ENCODE measurements at places on chromosomes 11 and 22.

DNA sequence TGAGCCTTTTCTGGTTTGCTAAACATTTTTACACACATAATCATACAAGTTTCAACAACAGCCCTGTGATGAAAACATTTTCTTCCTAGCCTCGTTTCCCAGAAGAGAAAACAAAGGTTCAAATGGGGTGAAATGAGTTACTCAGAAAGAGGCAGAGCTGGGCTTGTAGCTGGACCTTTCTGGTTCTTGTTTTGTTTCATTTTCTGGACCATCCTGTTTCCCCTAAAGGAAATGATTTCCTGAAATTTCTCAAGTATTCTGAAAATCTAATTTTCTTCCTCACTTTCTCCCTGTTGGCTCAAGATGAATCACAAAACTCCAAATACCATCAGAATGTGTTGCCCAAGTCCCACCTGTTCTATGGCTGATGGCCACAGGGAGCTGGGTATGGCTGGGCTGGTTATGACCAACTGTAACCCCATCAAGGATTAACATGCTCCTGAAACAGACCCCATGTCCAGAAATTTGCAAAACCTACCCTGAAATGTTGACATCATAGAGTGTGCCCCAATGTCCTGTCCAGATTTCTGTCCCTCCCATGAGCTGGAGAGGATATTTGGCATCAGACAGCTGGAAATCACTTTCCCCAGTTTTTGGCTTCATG, 6.7 kb upstream of the APOL4 start:
- DNase-seq = no peak

- no peak for DNase-seq
Measured at GRCh38 chr11:119650251-119650650, 78.7 kb downstream of the NECTIN1 start.

- DNase-seq = no peak
Measured at GRCh38 chr11:131561501-131561900, 191.1 kb downstream of the NTM start.

GRCh38 chr11:30210357-30210756, 20.5 kb upstream of the FSHB start:
- DNase-seq = no peak

GRCh38 chr22:33261699-33262098, 203.5 kb upstream of the SYN3 start:
- DNase-seq = no peak

DNA sequence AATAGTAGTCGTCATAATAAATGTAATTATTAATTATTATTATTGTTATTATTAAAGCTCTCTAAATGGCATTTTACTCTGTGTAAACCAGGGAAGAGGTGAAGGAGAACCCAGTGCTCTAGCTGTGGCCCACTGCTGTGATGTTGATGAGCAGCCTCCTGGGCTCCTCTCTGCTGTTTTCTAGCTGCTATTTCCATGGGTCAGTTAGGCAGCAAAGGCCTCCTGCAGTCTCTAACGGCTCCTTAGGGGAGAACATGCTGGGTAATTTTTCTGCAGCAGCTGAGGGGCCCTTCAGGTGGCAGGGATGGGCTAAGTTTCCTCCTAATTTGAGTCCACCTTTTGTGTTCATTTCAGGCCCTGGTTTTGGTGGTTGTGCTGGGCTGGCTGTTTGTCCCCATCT, 24.6 kb downstream of the SLC5A1 start:
- no peak for DNase-seq

- DNase-seq = no peak
Measured at GRCh38 chr11:77047007-77047927, 13.1 kb downstream of the B3GNT6 start.

- DNase-seq = no peak
Measured at GRCh38 chr11:45165386-45165785, 18.9 kb downstream of the PRDM11 start.

DNA sequence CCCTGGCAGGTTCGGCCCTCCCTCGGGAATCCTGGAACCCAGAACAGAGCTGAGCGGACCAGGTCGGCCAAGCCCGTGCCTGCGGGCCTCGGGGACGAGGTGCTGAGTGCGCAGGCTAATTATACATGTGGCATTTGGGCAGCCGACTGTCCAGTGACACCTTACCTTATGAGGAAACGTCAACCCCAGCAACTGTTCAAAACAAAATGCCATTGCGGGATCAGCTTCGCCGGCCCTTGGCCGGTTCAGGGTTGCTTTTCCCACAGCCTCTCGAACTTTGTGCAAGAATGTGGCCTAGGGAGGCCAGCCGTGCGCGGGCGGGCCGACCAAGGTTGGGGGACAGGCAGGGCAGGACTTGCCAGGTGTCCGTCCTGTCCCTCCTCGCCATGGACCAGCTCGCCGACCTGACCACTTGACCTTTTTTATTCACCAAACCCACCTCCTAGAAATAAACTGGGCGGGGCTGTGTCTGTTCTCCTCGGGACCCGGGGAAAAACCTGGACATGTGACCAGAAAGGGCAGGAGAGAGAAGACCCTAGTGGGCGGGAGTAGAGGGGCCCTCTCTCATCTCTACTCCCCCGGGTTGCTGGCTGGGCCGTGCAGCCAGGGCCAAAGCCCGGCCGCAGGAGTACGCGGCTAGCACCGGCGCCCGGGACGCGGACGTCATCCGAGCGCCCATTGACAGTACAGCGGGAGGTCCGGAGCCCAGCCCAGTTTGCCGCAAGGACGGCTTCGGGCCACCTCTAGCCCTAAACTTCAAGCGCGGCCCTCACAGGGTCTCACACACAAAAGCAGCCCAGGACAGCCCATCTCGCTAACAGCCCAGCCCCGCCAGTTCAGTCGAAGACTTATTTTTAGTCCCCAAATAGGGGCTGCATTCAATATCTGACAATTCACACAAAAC, 134.3 kb upstream of the C11orf58 start:
- DNase-seq = no peak

DNA sequence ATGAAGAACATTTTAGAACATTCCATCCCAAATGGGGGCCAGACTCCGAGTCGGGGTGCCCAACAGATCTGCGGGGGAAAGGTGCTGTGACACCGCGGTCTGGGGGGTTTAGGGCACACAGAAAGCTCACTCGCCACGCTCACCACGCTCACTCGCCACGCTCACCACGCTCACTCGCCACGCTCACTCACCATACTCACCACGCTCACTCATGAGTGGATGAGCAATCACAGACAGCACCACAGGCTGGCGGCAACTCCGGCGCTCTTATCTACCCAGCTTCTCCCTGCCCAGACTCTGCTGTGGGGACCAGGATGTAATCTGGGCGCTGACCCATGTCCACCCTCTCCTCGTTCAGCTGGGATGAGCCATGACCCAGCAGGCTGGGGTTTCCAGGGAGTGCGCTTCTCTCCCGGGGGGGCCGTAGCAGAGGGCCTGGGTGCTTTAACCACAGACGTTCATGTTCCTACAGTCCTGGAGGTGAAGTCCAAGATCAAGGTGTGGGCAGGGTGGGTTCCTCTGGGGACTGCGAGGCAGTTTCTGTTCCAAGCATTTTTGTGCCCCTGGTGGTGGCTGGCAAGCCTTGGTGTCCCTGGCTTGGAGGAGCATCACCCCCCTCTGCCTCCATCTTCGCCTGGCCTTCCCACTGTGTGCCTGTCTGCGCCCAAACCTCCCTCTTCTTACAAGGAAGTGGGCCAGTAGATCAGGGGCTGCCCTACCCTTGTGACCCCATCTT, 141.2 kb downstream of the CTTN start:
- DNase-seq = no peak

- DNase-seq = no peak
Measured at GRCh38 chr11:19810852-19811251, 98.2 kb downstream of the NAV2 start.

DNA sequence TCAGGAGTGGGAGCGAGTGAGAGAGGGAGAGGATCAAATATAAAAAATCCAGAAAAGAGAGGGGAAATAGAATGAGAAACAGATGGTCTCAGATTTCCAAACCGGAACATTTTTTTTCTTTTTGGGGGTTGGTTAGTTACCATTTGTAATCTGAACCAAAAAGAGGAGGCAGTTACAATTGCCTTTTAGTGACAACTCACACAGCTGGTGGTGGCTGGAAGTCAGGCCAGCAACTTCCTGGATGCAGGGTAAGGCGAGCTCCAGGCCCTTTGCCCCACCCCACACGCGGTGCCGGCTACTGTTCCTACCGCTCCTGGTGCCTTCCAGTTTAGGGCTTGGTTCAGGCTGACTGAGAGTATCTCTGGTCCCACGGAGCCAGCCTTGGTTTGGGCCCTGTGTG, 21.0 kb upstream of the UBASH3B start:
- no peak for DNase-seq

- no peak for DNase-seq
Measured at GRCh38 chr22:17152971-17153370, 6.1 kb downstream of the HDHD5 start.

GRCh38 chr11:18490319-18490718, 34.7 kb downstream of the LDHAL6A start:
- DNase-seq = no peak

DNA sequence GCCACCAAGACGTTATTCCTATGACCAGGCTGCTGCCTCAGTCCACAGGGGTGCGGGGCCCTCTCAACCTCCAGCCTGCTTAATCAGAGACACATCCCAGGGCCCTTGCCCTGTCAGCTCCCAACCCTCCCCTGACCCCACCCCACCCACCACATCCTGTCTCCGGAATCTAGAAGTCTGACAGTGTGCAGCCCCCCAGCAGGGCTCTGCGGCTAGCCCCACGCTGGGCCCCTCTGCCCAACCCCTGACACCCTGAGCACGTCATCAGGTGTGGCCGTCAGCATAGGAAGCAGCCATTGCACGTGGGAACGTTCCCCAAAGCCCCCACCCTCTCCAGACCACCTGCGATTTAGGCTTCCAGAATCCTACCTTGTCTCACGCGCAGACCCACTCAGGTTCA, 34.3 kb upstream of the IGSF9B start:
- DNase-seq = no peak

DNA sequence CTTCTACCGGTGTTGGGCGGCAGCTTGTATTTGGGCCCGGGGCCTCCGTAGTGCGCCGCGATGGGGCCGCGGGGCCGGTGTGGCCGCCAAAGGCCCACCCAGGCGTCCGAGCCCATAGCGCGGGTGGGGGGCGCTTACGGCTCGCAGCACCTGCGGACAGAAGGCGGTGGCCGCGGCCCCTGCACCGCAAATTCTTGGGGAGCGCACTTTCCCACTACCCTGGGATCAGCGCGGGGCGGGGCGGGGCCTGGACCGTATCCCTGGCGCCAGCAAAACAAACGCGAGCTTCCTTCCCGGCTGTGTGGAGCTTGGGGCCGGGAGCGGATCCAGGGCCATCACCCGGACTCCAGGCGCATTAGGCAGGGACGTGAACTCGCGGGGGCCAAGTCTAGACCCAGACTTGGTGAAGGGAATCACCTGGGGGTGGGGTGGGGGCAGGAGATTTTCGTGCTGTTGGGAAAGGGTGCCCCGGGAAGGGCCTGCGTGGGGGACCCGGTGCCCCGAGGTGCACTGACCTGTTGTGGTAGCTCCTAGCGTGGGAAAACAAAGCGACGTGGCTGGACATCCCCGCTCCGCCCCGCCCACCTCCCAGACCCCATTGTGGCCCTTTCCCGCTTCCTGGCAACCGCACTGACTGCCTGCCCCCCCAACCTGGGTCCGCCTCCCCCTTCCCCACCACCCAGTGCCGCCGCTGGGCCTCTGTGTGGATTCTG, 2.3 kb upstream of the TYMP start:
- DNase-seq = no peak

- DNase-seq = no peak
Measured at GRCh38 chr11:119728211-119728626, 781 bp downstream of the NECTIN1 start.

DNA sequence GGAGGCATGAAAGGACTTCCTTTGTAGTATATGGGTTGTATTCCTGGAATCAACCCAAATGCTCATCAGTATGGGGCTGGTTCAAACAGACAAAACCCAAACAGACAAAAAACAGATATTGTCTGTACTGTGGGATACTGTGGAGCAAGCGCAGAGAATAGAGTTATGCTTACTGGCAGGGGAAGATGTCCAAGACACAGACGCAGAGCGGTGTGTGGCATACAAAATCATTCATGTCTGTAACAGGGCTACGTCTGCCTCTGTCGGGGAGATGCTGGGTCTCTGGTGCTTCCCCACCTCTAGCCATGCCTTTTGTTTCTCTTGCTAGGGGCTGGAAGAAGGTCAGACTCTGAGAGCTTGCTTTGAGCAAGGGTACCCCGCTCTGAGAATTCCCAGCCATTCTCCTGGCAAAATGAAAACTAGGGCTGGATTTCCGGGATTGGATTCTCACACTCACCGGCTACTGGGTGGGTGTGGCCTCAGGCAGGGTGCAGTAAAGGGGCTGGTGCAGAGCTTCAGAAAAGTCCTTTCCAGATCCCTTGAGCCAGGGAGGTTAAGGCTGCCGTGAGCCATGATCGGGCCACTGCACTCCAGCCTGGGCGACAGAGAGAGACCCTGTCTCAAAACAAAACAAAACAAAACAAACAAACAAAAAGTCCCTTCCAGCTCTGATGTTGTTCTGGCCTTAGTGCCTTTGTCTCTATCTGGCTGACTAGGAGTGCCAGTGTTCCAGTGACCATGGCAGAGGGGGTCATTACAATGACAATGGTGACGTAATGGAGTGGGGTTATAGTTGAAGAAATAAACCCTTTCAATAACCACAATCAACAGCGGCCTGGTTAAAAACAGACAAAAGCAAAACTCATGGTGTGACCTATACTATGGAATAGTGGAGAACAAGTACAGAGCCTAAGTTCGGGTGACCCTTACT, 2.9 kb upstream of the ABCC8 start:
- no peak for DNase-seq

- no peak for DNase-seq
Measured at GRCh38 chr11:72349053-72349452, 85.3 kb downstream of the CLPB start.

DNA sequence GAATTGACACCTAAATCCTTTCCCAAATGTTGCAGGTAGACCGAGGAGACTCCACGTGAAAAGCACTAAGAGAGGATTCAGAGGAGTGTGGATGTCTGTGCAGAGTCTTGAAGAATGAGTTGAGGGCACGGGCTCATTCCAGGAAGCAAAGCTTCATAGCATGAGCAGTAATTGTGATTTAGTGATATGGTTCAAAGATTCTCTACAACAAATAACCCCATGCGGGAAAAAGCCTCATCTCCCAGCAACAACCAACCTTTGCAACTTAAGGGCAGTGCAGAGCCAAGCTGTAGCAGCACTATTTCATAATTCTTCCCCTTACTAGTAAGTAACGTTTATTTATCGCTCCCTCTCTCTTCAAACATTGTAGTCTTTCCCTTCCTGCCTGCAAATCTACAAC, 87.5 kb upstream of the CLMP start:
- DNase-seq = no peak

DNA sequence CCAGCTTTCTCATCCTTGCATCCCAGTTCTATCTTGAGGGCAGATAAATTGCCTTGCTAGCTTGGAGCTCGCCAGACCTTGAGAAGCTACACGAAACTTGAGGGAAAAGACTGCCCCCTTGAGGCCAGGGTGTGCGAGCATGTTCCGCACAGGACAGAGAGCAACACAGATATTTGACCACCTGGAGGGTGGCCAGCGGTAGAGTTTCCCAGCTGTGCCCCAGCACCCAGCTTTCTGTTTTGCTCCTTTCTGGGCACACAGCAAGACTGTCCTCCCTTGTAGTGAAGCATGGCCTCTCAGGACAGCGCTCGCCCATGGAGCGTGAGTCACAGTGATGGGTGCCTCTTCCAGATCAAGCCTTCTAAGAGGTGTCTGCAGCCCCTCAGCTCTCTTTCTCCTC, 23.5 kb downstream of the SPATA19 start:
- no peak for DNase-seq

- DNase-seq = no peak
Measured at GRCh38 chr11:132874638-132875037, 657.7 kb downstream of the OPCML start.
